Progenitor cell of endocrine pancreas (in vitro differentiated cells): ENCODE measurements at places on chromosomes 4 and X. TPM values are rescaled to one million over a fixed set of nuclear protein-coding genes. Genes with fewer than 3 reads are reported as not detected.

- DNase-seq: no peak
These were observed 163.3 kb upstream of the SLC7A11 start for GRCh38 chr4:138405466-138405891.

DNA sequence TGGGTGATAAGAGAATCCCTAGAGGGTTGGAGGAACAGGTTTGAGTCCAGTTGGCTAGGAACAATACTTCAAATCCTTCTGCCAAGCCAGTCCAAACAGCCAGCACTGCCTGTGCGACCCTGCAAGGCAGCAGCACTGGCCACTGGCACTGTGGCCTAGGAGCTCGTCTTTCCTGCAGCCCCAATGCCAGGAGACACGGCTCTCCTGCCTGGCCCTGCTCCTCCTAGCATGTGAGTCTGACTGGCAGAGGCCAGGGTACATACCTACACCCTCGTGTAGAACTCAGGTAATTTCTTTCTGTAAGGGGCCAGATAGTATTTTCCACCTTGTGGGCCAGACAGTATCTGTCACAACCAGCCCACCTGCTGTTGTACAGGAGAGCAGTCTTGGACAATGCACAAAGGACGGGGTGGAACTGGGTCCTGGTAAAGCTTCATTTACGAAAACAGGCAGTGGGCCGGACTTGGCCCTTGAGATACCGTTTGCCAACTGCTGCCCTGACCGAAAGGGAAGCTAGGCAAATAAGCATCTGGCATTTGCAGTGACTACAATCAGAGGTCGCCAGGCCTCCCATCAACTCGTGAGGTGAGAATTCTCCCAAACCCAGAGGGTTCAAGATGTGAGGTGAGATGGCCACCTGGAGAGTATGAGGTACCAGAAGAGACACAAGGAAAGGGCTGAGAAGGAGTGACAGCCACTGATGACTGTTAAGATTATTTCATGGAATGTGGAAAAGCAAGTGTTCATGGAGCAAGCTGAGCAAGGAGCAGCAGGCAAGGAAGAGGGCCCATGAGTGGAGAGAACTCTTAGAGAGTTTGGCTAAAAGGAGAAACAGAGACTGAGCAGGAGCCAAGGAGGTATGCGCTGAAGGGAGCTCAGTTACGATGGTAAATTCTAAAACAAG is 29.8 kb upstream of the IRAK1 start:
- DNase-seq: no peak

- DNase-seq: no peak
These were observed 8.8 kb upstream of the TBC1D25 start for GRCh38 chrX:48530736-48531135.

GRCh38 chrX:116267511-116268040 is 97.0 kb downstream of the AGTR2 start:
- DNase-seq: no peak

DNA sequence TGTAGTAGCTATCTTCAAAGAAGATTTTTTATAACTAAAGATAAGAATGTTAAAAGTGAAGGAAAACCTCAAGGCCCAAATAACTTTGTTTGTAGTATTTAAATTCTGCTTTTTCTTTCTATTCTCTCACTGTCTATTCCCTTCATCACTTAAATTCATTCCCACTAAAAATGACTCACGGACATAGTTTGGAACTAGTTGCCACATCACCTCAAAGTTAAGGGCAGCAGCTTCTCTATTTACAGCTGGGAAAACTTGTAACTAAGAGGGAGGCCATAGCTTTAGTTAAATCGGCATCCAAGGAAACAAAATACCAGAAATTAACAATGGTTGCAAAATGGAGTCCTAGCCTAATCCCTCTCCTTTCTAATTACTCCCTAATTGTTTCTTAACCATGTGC is 325.4 kb upstream of the MAGEB2 start:
- no peak for DNase-seq

Gene PABPC4L
- 4.3 and 4.5 TPM in 2 replicates for total RNA-seq

Gene SPIN2A
- total RNA-seq: 1.8 and 2.2 TPM in 2 replicates

Gene DSPP
- not detected in 2 replicates for total RNA-seq
